ENCODE measurements at places on chromosomes 5 and 9. TPM values are rescaled to one million over a fixed set of nuclear protein-coding genes. Genes with fewer than 3 reads are reported as not detected.

- no peak for DNase-seq
Measured at GRCh38 chr5:88556406-88556805, 287.8 kb upstream of the TMEM161B start.

Gene MARCOL
- not detected for total RNA-seq

Gene PCDHB2
- 6.8 TPM for total RNA-seq

- no peak for DNase-seq
Measured at GRCh38 chr5:137190031-137190430, 309.1 kb downstream of the SPOCK1 start.

DNA sequence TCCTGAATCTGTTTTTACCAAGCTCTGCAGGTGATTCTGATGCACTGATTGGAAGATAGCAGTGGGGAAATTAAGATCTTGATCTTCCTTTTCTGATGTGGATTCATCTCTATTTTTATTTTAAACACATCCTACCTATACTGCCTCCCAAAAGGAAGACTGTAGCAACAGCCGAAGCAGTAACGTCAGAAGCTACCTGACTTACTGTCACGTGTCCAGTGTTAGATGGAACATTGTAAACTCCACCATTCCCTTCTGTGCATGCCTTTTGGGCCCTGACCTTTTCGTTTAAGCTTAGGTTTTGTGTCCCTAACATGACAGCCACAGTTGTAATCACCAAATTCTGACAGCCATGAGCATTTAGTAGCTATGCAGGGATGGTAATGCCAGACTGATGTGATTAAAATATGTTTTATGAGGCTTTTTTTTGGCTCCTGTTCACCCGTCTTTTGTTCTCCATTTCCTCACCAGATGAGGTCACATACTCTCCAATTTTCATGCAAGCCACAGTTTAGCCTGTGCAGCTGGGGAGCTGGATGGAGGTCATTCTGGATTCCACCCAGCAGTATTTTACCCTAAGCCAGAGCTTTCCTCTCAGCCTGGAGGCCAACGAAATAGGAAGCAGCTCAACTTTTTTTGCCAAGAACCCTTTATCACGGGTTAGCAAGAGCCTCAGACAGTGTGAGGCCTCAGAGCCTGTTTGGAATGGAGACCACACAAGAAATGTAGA, 15.6 kb upstream of the FOXD1 start:
- DNase-seq = peak; percentile 78

Gene IFNA10
- total RNA-seq = not detected

DNA sequence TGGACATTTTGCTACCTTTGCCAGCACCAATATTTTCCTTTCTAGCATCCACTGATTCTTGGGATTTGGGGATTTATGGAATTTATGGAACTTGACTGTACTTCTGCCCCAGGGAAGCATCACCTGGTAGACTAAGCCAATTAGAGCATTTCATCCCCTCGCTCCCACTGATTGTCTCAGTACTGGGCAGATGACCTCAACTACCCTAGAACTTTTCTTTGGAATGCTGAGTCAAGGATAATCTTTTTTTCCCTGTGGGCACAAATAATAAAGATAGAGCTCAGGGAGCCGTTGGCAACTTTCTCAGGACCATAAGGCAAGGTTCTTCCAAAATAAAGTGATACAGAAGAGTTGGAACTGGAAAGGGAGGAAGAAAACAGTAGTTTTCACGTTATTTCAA, 438.4 kb downstream of the PLK2 start:
- DNase-seq = no peak

- no peak for DNase-seq
Measured at GRCh38 chr5:147406636-147407035, 103.2 kb downstream of the DPYSL3 start.

Gene TEX48
- total RNA-seq = not detected

Gene N4BP3
- 10.9 TPM for total RNA-seq

- DNase-seq = no peak
Measured at GRCh38 chr5:54832858-54833257, 152.5 kb downstream of the ESM1 start.

DNA sequence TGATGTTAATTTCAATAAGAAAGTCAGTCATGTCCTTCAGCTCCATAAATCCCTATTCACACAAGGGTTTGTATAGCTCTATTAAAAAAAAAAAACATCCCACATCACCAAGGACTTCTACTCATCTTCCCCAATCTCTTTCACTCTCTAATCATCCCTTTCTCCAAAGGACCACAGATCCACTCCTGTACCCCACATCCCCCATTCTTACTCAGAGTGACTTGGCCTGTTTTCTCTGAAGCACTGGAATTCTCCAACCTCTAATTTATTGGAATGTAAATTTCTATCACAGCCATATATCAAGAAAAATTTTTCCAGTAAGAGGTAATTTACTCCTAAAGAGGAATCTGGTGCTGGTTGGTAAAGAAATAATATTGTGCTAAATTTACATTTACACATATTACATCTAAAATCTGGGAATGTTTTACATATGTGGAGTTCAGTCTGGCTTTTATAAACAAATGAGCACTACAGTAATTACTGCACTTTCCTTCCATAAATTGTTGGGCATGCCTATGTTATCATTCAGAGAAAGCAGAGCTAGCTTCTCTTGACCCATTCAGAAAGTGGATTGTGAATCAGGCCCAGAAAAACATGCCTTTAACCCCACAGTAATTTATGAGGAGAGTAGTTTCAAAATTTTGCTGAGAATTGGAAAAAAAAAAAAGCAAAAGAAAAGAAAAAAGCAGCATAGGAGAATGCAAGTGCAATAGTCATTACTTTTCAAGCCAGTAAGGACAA, 399.5 kb upstream of the TNC start:
- peak; percentile 23 for DNase-seq

Gene IL13
- not detected for total RNA-seq

GRCh38 chr5:19886123-19886917, 101.7 kb downstream of the CDH18 start:
- no peak for DNase-seq

Gene MARVELD2
- 25.6 TPM for total RNA-seq

DNA sequence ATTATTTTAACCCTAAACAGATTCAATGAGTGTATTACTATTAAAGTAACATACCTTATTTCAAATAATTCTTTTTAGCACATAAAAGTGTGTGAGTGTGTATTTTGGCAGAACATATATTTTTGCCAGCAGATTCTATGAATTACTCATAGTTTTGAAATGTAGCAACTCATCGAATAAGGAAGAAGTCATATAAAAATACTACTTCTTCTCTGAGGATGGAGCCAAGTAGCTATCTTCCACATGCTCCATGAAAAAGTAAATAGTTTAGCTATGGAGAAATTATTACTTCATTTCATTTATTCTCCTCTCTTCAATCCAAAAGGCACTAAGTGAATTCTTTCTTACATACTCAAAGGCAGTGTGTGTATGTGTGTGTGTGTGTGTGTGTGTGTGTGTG, 1090.4 kb upstream of the CDH6 start:
- no peak for DNase-seq

DNA sequence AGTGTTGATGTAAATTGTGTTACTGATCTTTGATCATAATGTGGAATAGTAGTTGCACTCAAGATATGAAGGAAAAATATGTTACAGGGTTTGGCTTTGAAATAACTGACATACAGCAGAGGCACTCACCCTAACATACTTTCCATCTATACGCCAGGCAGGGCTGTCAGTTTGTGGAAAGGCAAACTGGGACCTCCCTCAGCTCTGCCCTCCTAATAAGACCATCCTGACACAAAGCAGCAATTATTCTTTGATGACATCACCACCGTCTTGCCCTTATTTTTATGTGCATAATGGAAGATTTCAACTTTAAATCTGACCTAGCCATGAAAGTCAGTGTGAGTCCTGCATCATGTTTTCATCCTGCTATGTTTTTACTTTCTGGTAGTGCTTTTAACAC, 42.9 kb downstream of the ITGA1 start:
- DNase-seq = peak; percentile 40

Gene NEURL1B
- 26.4 TPM for total RNA-seq

DNA sequence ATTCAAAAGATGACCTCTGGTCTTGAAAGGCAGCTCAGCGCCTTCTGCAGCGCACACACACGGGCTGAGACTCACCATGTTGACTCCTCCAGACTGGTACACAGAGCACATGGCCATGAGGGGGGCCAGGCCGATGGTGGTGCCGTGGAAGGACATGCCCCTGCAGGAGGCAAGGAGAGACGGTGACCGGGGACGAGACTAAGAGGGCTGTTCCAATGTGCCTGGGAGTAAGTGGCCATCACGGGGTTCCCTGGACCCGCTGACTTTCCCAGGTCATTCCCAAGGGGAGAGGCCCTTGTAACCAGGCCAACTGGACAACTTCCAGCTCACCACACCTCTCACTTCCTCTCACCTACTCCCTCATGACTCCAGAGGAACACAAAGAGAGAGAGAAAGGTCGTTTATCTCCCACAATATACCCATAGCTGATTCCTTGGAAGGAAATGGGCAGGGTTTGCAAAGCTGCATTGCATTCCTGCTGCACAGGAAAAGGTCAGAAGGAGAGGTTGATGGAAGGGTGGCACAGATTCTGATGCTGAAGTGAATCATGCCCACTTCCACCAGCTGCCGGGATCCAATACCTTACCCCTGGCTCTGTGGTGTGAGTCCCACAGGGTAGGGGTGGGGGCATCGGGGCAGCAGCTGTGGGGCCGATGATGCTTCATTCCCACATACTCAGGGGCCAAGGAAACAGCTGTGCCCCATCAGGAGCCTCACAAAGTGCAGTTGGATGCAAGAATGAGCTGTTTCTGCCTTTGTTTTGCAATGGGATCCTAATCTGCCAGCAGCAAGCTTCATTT, 47.2 kb downstream of the NIPAL4 start:
- DNase-seq = peak; percentile 42

DNA sequence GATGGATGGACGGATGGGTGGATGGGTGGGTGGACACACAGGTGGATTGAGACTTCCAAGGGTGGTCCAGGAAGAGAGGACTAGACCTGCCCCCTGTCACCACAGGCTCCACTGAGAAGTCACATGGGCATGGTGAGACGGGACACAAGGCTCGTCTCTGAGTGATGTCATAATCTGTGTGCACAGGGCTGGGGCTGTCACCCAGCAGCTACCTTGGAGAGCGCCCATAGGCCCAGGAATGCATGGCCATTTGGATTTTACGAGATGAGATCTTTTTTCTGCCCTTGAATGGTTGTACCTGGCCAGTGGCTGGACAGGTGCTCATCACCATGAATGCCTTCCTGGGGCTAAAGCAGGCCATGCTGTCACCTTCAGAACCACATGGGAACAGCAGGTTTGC, 3.1 kb downstream of the OLFM1 start:
- no peak for DNase-seq

- no peak for DNase-seq
Measured at GRCh38 chr9:17824616-17825264, 245.9 kb downstream of the SH3GL2 start.

DNA sequence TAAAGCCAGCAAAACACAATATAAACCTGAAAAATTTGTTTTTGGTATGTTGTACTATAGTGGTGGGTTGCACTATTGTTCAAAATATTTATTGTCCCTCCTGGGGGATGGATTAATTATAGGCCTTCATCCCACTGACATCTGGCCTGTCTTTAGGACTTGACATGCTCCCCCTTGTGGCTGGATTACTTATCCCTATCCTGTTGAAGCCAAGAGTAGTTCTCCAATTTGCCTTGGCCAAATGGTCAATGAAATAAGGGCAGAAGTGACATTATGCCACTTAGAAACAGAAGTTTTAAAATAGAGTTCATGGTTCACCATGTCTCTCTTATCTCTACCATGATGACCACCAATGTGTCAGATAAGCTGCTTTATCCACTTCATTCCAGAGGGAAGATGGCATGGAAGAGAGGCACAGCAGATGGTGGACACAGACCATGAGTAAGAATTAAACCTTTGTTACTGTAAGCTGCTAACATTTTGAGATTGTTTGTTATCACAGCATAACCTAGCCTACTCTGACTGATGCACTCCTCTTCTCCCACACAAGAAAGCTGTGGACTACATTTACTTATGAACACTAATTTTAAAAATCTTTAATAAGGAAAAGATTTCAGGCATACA, 29.2 kb upstream of the ARHGEF28 start:
- DNase-seq = no peak

DNA sequence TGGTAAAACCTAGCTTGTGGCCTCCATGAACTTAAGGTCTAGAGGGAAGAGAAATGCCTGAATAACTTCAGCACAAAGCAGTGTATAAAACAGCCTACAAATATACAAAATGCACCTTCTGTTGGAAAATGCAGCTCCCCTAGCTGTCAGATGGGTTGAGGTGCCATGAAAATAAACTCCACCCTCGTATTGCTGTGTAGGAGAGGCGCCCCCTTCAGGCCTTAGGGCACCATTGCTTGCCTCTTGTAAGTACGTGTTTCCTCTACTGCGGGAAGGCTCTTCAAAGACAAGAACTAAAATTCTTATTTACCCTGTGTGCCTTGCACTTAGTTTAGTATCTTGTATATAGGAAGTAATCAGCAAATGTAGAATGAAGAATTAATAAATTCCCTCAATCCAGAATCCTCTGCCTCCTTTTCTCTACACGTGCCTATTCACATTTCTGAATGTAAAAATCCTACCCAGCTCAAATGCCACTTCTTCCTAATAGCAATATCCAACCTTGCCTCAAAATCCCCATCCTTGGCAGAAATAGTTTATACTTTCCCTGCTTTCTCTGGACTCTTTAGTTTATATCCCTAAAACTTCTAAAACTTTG, 393.7 kb upstream of the PDE4D start:
- peak; percentile 41 for DNase-seq

- DNase-seq = no peak
Measured at GRCh38 chr9:136541709-136542108, 4.1 kb downstream of the NOTCH1 start.

Gene PCDHB15
- total RNA-seq = 3.2 TPM

Gene TXNDC8
- not detected for total RNA-seq

Gene ZFAND5
- total RNA-seq = 180 TPM

Gene C9orf153
- total RNA-seq = 2.7 TPM

GRCh38 chr5:72314571-72315172, 5.4 kb downstream of the MRPS27 start:
- DNase-seq = peak; percentile 54

DNA sequence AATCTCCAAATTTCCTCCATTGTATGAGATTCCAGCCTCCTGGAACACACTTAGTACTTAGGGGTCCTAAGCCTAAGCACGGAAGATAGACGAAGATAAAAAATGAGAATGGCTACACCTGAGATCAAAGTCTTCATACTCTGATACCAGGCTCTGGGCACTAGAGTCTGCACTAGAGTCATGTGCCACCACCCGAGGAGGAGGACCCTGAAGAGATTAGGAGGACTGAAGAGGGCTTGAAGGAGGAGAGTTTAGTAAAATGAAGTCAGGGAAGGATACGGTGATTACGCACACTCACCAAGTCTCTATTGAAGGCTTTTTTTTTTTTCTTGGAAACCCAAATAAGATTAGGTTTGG, 573 bp upstream of the SPATA24 start:
- DNase-seq = no peak

All from lung (tissue), 17 donors.